Breast epithelium (tissue), 4 donors: ENCODE measurements at places on chromosomes 1 and 21. TPM values are rescaled to one million over a fixed set of nuclear protein-coding genes. Genes with fewer than 3 reads are reported as not detected.

- no peak overlapping the region for H3K27ac ChIP-seq
- no peak overlapping the region for H3K4me3 ChIP-seq
- DNase-seq = no peak
- no peaks in the 10 kb centered on the region for H3K36me3 ChIP-seq
- no peaks in the 10 kb centered on the region for H3K27me3 ChIP-seq
These were observed 173.4 kb downstream of the HUNK start for GRCh38 chr21:32046191-32046590.

UTS2 gene
- not detected for total RNA-seq

FALEC gene
- not detected for total RNA-seq

SLFNL1 gene
- total RNA-seq = 0.66 TPM

DNA sequence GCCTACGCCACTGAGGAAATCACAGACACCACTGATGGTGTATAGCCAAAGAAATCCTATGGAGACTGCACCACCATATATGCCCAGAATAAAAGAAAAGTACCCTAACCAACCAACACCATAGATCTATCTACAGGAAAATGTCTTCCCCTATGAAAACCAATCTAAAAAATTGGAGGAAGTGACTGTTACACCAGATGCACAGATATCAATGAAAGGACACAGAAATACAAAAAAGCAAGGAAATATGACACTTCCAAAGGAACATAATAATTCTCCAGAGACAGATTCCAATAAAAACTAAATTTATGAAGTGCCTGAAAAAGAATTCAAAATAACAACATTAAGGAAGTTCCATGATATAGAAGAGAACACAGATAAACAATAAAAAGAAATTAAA is 56.8 kb upstream of the BCL10 start:
- H3K27me3 ChIP-seq = no peaks in the 10 kb centered on the region
- no peak for DNase-seq
- no peak overlapping the region for H3K4me3 ChIP-seq
- no peak overlapping the region for H3K27ac ChIP-seq

FCGR3A gene
- 8.6 TPM for total RNA-seq

DNA sequence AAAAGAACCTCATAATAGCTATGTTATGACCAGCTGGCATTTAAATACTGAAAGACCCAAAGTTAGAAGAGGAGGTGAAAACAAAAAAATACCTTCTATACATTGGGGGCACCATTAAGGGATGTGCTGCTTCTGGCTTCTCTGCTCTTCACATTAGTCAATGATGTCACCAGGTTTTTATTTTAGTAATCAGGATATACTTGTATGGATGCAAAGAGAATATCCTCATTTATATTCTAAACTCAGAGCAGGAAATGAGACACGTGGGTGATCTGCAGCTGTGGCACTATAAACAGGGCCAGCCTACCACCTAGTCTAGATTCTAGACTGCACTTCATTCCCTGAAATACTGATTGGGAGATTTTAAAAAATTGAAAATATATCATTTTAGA is 51.2 kb downstream of the WLS start:
- no peak overlapping the region for H3K4me3 ChIP-seq
- no peaks in the 10 kb centered on the region for H3K36me3 ChIP-seq
- no peaks in the 10 kb centered on the region for H3K27me3 ChIP-seq
- no peak for DNase-seq
